D341Med (cell line): ENCODE measurements at places on chromosomes 11 and 22.

DNA sequence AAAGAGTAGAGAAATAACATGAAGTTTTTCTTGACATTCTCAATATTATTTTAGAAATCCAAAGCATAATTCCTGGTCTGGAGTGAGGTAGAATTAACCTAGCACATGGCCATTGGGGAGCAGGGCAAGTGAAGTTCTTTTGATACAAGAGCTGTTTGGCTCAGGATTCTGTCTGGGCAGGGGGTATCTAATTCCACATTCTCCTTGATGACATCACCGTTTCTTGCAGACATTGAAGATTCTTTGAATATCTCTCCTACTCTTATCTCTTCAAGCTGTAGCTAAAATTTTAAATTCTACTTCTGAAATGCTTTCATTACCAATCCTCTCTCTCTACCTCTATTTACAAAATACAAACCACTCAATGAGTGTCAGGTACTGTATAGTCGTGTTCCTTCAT lies 138.2 kb upstream of the TENM4 start:
- no peak for DNase-seq

GRCh38 chr11:94281324-94281723 lies 23.1 kb upstream of the IZUMO1R start:
- DNase-seq = no peak

- no peak for DNase-seq
Measured at GRCh38 chr11:14414470-14415461, 55.8 kb upstream of the RRAS2 start.

GRCh38 chr11:124402326-124402922 lies 3.6 kb upstream of the OR8B3 start:
- peak; percentile 58 for DNase-seq

- no peak for DNase-seq
Measured at GRCh38 chr22:36343720-36344105, 44.1 kb downstream of the MYH9 start.

DNA sequence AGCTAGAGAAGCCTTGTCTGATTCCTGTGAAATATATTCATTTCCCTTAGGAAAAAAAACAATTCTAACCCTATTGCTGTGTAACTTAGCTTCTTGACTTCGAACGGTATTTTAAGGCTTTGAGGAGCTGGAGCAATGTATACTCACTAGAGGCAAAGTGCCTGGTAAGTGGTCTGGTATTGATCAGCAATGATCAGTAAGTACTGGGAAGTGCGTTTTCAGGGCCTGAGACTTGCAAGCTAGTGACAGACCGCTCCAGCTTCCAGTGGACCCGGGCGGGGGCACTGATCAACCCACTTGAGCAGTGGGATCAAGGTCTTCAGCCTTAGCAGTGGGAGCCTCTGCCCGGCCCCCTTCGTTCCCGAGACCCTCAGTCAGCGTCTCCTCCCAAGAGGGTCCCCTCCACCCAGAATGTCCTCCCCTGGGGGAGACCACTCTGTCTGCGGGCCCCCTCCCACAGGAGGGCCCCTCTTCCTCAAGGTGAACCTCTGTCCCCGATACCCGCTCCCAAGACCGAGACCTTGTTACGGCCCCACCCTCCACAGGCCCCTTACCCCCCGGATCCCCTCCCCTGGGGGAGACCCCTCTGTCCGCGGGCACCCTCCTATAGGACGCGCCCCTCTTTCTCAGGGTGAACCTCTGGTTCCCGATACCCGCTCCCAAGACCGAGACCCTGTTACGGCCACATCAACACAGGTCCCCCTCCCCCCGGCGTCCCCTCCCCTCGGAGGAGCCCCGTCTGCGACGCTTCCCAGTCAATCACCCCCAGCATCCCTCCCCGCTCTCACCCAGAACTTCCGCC lies 452 bp upstream of the ATXN10 start:
- DNase-seq = peak; percentile 44

- DNase-seq = no peak
Measured at GRCh38 chr11:44962464-44962863, 11.8 kb upstream of the TP53I11 start.

DNA sequence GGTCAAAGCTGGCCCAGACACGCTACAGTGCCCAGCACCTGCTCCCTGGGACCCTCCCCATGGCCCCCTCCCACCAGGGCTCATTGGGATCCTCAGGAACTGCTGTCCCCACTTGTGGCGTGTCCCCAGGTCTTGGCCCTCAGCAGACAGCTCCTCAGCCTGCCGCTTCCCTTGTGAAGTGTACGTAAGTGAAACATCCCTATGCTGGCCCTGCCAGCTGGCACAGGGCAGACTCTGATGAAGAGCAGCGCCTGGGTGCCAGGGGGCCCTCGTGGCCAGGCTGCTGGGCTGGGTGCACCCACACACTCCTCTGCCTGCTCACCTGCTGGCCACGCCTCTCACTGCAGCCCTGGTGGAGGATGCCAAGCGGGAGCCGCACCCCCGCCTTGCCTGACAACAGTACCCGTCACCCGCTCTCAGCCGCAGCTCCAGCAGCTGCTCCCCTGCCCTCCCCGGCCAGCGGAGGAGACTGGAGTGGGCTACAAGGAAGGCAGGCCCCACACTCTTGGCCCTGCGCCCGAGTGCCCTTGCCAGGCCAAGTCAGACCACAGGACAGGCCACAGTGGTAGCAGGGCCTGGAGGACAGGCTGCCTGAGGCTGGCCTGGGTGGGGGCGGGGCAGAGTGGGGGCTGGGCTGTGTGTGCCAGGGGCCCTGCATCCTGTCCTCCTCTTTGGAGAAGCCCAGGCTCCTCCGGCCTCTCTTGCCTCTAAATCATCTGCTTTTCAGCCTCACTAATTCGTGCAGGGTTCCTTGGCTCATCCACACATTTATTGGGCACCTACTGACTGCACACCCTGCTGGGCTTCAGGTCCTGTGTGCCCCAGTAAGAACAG lies 39.5 kb downstream of the IGF2 start:
- DNase-seq = no peak

GRCh38 chr11:74550991-74551753 lies 41.2 kb upstream of the POLD3 start:
- DNase-seq = no peak

GRCh38 chr11:24622262-24622661 lies 125.4 kb downstream of the LUZP2 start:
- DNase-seq = no peak

DNA sequence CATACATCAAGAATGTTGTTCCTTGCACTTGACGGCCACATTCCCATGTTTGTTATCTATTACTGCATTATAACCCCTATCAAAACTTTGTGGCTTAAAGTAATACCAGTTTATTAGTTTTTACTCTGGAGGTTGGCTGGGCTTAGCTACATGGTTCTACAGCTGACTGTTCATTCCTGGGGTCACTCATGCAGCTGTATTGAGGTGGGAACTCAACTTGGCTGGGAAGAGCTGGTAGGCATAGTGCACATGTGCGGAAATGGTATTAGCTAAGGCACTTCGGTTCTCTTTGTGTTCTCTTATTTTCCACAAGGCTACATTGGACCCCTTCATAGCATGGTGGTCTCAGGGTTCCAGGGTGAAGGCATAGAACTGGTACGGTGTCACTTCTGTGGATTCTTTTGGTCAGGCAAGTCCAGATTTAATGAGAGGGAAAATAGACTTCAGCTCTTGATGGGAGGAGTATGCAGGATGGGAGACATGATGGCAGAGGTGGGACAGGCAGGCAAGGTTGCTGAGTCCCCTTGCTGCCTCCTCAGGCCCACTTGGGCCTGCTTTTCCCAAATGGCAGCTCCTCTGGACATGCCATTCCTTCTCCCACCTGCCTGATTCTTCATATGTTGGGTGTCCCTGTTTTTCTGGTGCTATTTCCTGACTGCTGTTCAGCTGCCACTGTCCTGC lies 16.1 kb downstream of the YDJC start:
- peak; percentile 21 for DNase-seq

- no peak for DNase-seq
Measured at GRCh38 chr11:73521621-73522020, 76.3 kb downstream of the FAM168A start.

DNA sequence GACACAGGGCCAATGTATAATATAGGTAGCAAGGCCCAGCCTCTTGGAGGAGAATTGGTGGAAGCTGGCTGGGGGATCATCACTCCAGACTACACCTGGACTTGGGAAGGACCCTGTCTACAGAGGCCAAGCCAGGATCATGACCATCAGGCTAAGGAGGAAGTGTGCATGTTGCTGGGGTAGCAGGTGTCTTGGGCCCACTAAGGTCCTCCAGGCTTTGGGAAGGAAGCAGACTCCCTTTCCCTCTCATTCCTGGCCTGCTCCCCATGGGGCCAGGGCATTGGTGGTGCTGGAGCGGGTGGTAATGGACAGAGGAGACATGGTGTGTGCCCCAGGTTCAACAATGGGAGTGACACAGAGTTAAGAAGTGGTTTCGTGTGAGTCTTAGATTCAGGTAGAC lies 16.0 kb upstream of the TUB start:
- DNase-seq = no peak

DNA sequence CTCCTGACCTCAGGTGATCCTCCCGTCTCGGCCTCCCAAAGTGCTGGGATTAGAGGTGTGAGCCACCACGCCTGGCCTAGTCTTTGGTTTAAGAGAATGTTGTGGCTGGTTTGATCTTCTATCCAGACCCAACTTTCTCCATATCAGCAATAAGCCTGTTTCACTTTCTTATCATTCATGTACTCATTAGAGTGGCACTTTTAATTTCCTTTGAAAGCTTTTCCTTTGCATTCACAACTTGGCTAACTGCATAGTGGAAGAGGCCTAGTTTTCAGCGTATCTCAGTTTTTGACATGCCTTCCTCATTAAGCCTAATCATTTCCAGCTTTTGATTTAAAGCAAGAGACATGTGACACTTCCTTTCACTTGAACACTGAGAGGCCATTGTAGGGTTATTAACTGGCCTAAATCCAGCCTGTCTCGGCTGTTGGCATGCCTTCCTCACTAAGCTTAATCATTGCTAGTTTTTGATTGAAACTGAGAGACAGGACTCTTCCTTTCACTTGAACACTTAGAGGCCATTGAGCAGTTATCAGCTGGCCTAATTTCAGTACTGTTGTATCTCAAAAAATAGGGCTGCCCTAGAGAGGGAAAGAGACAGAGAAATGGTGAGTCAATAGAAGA lies 13.1 kb upstream of the RPL3 start:
- no peak for DNase-seq

DNA sequence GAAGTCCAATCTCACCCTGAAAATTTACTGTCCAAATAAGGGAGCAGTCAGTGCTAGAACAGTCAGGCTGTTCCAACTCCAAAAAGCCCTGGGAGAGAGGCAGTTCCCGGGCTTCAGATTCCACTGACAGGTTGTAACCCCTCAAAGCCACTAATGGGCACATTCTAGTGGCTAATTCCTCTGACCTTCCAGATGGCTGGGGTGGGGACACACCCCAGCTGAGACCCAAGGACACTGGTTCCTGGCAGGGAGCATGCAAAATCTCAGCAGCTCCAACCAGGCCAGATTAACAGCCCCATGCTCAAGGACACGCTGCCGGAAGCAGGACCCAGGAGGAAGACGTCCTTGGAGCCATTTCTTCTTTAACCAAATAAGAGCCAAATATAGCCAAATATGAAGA lies 92.7 kb downstream of the RPL27A start:
- no peak for DNase-seq

- no peak for DNase-seq
Measured at GRCh38 chr11:17077240-17077519, 287 bp downstream of the RPS13 start.

- DNase-seq = peak; percentile 45
Measured at GRCh38 chr11:124717786-124718651, 21.7 kb upstream of the NRGN start.

GRCh38 chr11:32819187-32819586 lies 10.5 kb upstream of the PRRG4 start:
- no peak for DNase-seq

- DNase-seq = no peak
Measured at GRCh38 chr11:70278994-70279393, 8.5 kb downstream of the PPFIA1 start.

DNA sequence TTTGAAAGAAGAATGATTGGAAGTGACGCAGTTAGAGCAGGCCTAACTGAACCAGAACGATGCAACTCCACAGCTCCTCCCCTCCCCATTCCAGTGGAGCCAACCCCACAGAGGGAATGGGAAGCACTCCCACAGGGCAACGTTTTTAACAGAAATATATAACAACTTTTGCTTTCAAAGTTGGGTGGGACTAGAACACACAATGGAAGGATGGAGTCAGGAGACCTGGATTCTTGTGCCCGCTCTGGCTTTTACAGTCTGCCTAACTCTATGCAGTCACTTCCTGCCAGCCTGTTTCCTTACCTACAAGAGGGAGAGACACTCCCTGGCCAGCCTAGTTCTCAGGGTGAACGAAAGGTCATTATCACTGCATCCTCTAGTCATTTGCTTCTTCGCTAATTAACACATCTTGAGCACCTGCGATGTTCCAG lies 75.5 kb downstream of the PACSIN2 start:
- no peak for DNase-seq

GRCh38 chr11:19426011-19426755 lies 185.4 kb upstream of the E2F8 start:
- DNase-seq = no peak

GRCh38 chr22:22587577-22588188 lies 28.6 kb upstream of the PRAME start:
- DNase-seq = no peak

DNA sequence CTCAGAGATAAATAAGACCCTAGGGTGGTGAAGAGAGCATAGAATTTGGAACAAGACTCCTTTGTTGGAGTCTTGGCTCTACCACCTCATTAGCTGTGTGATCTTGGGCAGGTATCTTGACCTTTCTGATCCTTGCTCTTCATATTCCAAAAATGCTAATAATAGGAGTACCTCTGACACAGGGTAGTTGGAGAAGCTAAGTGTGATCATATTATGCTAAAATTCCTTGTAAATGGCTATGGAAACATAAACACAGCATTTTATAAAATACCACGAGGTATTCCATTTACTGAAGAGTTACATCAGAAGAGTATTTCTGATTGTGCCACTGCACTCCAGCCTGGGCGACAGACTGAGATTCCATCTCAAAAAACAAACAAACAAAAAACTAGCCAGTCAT lies 9.4 kb downstream of the PTPRJ start:
- no peak for DNase-seq

DNA sequence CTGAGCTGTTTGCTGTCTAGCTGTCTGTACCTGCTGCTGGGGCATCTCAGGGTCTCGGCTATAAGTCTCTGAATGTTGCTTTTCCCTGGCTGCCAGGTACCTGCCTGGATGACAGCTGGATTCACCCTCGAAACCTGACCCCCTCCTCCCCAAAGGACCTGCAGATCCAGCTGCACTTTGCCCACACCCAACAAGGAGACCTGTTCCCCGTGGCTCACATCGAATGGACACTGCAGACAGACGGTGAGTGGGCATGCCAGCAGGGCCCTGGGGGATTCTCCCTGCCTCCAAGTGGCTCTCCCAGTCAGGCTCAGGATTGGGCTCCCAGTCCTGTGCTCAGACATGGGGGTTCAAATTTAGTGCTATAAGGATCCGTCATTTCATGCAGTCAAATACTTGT lies 12.9 kb downstream of the IL17RA start:
- no peak for DNase-seq
